H1 (cell line): ENCODE measurements at places on chromosomes 4 and X.

- DNase-seq, result no peak
These were observed at the start of gene MPP1 for GRCh38 chrX:154804957-154805695. MPP1 (minus strand) TSS chrX:154805485; CDS start chrX:154805373, 112 bp downstream.

- DNase-seq, result no peak
These were observed 221.0 kb downstream of the SPCS3 start for GRCh38 chr4:176540814-176541213.

GRCh38 chr4:140645614-140646412 is 77.1 kb upstream of the UCP1 start:
- no peak for DNase-seq

DNA sequence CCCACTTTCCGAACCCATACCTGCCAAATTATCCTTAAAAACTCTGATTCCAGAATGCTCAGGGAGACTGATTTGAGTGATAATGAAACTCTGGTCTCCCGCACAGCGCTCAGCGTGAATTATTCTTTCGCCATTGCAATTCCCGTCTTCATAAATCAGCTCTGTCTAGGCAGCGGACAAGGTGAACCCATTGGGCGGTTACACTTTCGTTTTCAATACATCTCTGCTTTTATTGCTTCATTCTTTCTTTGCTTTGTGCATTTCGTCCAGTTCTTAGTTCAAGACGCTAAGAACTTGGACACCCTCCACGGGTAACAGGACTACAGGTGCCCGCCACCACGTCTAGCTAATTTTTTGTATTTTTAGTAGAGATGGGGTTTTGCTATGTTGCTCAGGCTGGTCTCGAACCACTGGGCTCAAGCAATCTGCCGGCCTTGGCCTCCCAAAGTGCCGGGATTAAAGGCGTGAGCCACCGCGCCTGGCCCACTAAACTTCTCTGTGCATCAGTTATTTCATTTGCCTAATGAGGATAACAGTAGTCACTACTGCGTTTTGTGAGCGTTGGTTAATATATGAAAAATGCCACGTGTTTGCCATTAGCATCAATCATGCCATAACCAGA is 936 bp upstream of the PGK1 start:
- DNase-seq, result no peak

GRCh38 chrX:77938083-77938680 is 27.7 kb downstream of the ATP7A start:
- no peak for DNase-seq

GRCh38 chr4:15714646-15715435 is 12.0 kb downstream of the BST1 start:
- DNase-seq, result no peak

- DNase-seq, result no peak
These were observed 8.6 kb upstream of the RAB28 start for GRCh38 chr4:13492747-13493146.

- no peak for DNase-seq
These were observed 959.2 kb downstream of the FAM133A start for GRCh38 chrX:94633237-94633636.

- no peak for DNase-seq
These were observed 112.0 kb upstream of the PABPC4L start for GRCh38 chr4:134313591-134313990.

DNA sequence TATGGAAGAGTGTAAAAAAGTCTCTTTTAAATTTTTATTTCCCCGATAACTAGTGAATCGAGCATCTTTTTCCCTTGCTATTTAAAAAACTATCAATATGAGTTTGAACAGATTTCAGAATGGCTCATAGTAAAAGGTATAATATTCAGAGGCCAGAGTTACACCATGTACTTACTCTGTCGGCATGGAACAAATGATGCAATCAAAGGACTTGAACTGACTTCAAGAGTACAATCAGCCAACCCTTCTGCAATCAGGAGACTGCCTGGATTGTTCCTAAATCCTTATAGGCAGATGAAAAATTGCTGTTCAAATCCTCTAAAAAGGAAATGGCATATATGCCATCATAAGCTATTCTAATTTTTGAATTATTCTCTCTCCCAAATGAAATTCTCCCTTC is 273.3 kb downstream of the SH2D1A start:
- DNase-seq, result no peak

GRCh38 chr4:53709693-53710092 is 118.4 kb upstream of the LNX1 start:
- DNase-seq, result no peak

DNA sequence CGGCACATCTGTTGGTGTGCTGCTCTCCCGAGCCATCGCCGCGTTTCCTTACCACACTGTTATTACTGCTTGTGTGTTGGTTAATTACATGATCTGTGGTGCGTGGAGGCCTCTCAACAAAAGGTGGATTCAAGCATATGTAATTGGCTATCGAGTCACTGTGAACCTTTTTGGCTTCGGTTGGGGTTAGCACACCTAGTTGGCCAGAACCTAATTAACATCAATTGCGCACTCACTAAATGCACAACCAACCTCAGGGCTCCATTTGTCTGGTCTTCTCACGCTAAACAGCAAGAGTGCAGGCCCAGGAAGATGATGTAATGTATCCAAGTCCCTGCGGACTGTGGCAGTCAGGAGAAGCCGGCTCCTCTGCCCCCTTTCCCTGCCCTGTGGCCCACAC is 17.4 kb downstream of the ENPP6 start:
- DNase-seq, result no peak

DNA sequence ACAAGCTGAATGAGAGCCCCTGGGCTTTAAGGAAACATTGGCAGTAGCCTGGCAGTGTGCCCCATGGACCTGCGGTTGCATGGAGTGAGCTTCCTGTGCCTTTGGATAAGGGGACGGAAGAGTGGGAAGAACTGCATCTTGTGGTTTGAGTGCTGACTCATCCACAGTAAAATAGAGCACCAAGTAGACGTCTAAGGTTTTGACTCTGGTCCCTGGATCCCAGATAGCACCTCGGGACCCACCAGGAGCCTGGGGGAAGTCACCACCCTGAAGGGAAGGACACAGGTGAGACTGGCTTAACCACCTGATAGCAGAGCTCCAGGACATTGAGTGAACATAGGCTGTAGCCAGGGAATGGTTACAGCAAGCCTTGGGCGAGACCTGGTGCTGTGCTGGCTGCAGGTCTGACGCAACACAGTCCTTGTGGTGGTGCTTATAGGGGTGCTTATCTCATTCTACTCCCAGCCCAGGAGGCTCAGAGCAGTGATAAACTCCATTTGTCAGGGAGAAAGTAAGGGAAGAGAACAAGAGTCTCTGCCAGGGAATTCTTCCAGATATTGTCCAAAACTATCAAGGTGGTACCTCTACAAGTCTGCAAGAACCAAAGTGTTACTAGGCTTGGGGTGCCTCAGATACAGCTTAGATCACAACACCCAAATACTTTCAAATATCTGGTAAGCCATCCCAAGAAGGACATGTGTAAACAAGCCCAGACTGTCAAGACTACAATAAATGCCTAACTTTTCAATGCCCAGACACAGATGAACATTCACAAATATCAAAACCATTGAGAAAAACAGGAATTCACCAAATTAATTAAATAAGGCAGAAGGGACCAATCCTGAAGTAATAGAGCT is 123.6 kb upstream of the TET2 start:
- DNase-seq, result no peak

DNA sequence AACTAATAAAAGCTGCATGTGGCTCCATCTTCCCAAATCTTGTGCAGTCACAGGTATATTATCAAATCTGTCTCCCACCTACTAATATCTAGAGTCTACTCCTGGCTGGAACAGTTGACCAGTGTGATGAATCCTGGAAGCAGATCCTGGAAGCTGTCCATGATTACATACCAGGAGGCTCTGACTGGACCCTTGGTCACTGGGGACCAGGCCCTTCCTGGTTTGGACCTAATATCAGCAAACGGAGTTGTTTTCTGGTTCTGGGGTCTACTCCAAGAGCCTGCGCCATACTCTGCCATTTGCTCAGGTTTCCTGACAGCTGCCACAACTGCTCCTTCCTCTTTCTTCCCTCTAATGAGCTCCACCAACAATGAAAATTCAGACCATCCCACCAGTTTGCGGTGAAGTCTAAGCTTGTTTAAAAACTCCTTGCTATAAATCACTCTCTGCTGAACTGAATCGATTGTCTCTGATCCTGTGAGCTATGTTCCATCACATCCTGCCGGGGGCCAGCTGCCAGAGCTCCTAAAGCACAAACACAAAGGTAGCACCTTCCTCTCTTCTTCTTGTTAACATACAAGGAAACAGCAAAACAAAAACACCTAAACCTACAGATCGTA is 114.2 kb downstream of the PALLD start:
- DNase-seq, result no peak
